ENCODE measurements at places on chromosomes 12 and 14.

GRCh38 chr12:81758421-81759189 is 545 bp downstream of the PPFIA2 start:
- DNase-seq = peak; percentile 37

GRCh38 chr12:70962226-70962794 is 41.8 kb upstream of the PTPRR start:
- DNase-seq = no peak

- no peak for DNase-seq
These were observed 55.6 kb upstream of the PTPRB start for GRCh38 chr12:70692681-70693288.

DNA sequence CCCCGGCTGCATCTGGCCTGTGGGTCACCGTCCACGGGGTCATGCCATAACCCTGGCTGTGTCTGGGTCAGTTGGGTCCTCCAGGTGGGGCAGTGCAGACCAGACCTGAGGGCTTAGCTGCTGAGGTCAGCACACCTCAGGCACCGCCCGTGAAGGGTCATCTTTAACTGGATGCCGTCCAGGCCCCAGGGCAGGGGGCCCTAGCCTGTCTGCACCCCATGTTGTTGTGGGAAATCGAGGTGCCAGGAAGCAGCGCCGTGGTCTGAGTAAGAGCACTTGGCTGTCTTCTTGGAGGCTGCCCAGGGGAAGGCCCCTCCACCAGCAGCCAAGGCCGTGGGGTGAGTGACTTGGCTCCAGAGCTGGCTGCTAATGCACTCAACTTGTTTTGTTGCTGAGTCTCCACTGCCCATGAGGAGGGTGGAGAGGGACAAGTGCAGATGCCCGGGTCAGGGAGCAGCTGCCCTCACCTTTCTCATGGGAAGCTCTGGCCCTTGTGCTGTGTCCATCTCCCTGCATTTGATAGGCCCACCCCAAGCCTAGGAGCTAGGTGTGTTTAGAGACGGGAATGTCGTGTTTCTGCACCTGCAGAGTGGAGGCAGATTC is 317.2 kb downstream of the TMEM121 start:
- DNase-seq = no peak

- no peak for DNase-seq
These were observed 27.4 kb upstream of the DYRK2 start for GRCh38 chr12:67621112-67621511.

DNA sequence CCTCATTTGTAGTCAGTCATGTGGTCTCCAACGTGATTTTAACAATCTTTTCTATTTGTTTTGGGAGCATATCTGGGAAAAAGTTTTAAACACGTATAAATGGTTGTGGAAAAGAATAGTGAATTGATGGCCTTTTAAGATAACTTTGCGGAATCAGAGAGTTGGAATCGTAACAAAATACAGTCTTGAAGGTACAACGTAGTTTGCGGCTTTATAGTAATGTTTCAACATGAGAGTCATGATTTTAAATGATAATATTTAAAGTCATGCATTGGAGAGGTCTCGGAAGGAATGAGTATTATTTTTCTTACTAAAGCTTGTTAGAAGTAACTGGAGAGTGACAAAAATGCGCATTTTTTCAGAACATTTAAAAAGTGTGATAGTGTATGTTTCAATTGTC is 1.6 kb downstream of the AEBP2 start:
- DNase-seq = no peak

DNA sequence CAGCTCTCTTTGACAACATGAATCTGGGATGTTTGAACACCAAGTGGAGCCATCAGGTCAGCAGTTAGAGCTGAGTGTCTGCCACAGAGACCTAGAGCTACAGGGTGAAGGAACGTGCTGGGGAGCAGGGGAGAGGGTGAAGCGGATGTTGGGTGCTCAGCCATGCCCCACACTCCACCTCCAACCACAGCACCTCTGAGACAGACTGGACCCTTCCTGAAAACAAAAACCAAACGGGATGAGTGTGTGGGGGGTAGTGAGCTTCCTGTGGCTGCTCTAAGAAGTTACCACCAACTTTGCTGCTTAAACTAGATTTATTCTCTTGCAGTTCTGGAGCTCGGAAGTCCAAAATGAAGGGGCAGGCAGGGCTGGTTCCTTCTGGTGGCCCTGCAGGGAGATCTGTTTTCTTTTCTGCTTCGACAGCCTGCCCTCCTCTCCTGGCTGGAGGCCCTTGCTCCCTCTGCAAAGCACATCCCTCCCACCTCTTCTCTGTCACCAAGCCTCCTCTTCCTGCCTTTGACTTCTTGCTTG is 5.6 kb upstream of the GOLGA3 start:
- DNase-seq = peak; percentile 70

- DNase-seq = no peak
These were observed 142.4 kb downstream of the OTOGL start for GRCh38 chr12:80241576-80242273.

DNA sequence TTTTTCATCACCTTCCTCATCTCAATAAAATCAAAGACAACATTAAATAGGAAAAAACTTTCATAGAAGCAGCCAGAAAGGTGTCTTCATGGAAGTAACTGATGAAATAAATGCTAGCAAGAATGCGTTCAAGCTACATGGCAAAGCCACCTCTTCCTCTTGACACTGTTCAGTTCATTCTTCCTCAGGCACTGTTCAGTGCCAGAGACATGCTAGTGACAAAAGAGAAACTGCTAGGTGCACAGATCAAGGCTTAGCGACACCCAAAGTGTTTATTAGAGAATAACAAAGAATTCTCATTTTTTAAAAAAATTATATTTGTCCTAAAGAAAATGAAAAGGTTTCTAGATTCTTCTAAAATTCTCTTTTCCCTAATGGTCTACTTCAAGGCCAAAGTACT is 7.2 kb downstream of the SLC11A2 start:
- DNase-seq = no peak

- DNase-seq = no peak
These were observed 186.5 kb downstream of the KCNA5 start for GRCh38 chr12:5230156-5230555.

DNA sequence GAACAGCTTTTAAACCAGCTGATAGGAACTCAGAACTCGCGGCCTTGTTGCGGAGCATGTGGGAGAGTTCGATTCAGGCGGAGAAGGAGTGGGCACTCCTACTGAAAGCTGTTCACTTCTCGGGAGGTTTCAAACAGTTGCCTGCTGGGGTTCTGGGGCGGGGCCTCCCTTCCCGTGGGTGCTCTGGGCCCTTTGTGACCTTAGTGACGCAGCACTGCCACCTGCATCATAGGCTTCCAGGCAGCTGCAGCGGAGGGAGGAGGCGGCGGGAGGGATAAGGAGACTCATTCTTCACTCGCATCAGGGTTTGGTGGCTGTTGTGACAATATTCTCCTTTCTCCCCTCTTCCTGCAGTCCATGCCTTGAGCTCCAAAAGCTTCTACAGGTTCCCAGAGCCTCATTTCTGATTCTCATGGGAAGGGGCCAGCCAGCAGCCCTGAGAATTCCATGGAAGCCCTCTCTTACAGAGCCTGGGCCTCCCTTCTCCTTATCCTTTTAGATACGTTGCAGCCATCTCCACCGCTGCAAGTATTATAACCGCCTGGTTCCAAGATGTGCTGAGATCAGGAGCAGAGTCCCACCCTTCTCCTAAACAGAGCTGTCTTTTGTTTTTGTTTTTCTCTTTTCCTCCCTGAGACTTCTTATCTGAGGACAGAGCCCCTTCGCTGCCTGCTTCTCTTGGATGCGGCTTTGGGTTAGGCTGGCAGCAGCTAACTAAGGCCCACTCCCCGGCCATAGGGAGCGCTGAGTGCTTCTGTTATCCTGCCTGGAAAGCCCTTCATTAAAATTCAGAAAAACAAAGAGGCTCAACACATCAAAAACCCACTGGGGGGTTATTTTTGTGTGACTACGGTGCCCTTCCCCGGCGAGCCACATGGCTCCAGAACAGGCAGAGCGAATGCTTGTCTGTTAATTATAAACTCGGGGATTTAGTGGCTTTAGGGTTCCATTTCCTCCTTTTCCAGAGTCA is 67.6 kb upstream of the GPATCH2L start:
- DNase-seq = no peak

DNA sequence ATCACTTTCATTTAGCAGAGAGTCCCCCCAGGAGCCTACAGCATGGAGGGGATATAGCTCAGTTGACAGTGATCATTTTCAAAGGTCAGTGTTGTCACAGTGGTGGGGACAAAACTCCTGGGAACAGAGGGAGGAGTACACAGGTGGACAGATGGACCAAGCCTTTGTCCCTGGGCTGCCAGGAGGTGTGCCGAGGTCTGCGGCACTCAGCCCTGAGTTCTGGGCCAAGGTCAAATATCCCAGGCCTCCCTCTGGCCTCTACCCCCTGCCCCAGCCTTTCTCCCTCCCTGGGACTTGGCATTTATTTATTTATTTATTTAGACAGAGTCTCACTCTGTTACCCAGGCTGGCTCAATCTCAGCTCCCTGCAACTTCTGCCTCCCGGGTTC is 24.8 kb downstream of the CALM1 start:
- DNase-seq = no peak

- DNase-seq = no peak
These were observed 46.0 kb upstream of the CCDC60 start for GRCh38 chr12:119288576-119288975.
